ENCODE measurements at places on chromosomes 16 and 17. TPM values are rescaled to one million over a fixed set of nuclear protein-coding genes. Genes with fewer than 3 reads are reported as not detected.

PRSS21 gene
- total RNA-seq, result 1.1 TPM

C16orf46 gene
- not detected for total RNA-seq

PDPR gene
- 85.7 TPM for total RNA-seq

ABCA8 gene
- 91.0 TPM for total RNA-seq

FNDC8 gene
- not detected for total RNA-seq
